ENCODE measurements at places on chromosomes 11 and 22.

DNA sequence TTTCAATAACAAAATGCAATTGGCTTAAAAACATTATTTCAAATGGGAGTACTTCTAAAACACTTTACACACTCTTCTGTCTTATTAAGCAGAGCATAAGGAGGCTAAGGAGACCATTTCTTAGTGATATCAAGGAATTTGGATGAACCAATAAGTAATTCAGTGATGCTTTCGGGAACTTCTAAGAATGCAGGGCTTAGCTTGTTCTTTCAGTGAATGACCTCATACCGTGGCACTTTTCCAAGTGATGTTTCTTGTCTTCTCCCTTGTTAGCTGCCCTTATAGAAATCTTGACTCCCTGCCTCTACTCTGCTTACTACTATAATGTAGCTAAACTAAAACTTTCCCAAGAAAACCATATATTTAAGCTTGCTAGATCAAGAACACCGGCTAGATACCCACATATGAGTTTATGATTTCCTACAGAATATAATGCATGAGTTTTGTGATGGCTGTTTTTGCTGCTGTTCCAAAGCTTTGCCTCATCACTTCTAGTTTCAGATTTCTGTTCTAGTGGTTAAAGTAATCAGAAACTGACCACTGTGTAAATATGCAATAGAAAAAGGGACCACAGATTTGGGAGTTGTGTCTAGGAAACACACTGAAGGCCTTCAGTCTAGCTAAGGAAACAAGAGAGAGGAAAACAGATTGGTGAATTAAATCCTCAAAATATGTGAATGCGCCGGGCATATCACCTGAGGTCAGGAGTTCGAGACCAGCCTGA, 37.5 kb upstream of the STK33 start:
- DNase-seq = no peak

- DNase-seq = no peak
These were observed 63.3 kb downstream of the SIK3 start for GRCh38 chr11:117034901-117035300.

DNA sequence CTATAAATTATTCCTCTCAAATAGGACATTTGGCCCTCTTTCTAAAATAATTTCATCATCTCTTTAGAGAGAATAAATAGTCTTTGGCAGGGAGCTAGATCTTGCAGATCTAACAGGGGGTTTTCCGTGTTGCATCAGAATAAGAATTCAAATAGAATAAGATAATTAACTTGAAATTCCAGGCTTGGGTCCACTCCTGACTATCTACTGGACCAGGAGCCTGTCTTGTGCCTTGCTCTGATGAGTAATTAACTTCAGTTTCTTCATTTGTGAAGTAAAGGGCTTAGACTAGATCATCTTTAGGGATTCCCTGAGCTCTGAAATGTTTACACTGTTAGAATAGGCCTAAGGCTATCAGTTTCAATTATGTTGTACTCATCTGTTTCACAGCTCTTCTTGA, 23.5 kb upstream of the TMEM123 start:
- DNase-seq = no peak

DNA sequence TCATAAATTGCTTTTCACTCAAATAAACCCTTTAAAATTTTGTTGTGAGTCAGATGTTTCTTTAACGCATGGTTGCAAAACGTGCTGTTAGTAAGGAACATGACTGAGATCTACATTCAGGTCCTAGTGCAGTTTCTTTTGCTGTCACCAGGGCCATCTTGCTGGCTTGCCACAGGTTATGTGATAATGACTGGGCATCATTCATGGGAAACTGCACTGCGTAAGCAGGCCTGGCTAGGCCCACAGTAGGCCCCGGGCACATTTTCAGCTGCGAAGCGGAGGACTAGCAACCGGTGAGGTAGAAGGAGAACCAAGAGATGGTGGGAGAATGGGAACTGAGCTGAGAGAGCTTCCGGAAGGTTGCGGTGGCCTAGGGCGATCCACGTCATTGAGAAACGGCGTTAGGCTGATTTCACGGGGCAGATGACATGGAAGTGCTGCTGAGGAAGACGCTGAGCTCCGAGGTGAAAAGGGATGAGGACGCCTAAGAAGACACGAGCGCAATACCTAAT, 3.2 kb upstream of the KLHDC7B start:
- no peak for DNase-seq

- no peak for DNase-seq
These were observed 640.8 kb downstream of the FAM181B start for GRCh38 chr11:82092904-82093303.

- no peak for DNase-seq
These were observed 1390.5 kb upstream of the TENM4 start for GRCh38 chr11:80831374-80831773.

DNA sequence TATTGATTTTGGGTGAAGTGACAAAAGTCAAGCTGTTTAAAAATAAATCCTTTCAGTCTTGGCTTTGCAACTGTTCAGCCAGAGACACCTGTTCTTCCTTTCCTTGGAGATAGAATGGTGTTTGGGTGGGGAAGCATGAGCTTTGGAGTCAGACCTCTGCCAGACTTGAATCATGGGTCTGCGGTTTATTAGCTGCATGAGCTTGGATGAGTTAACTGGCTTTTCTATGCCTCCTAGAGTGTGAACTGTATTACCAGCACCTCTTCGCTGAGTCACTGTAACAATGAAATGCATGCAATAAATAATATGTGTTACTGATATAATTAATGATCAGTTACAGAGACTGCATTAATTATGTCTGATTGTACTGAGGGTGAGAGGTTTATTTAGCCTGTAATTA, 13.5 kb upstream of the MYEOV start:
- DNase-seq = no peak

- no peak for DNase-seq
These were observed 653 bp downstream of the GRK3 start for GRCh38 chr22:25564979-25565677.
